ENCODE measurements at places on chromosomes 1 and 21.
A peak's percentile ranks its signal among the peaks of the same experiment; 100 is the strongest.

GRCh38 chr1:23354245-23354644, 10.2 kb upstream of the HNRNPR start:
- no peak for DNase-seq

DNA sequence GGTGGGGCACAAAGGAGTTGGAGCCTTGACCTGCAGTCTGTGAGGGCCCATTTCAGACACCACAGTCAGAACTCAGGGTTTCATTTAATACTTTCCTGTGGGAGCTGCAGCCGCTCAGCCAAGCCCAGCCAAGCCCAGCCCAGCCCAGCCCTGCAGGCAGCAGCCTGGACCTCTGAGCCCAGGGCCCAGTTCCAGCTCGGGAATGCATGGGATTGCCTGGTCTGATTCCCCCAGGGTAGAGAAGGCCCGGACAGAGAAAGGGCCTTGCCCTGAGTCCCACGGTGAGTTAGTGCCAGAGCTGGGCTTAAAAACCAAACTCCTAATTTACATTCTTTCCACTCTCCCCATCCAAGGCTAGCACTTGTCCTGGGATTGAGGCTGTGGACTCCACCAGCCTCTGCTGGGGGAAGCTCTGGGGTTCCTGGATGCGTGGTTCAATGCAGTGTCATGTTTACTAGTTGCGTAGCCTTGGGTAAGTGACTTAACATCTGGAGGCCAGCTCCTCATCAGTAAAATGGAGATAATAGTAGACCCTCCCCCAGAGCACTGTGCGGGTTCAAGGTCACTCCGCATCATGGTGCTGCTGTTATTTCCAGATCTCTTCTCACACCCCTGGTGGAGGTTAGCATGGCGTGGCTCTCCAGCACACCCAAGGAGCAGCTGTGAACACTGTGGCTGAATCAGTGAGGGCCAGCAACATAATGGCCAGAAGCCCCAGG, 29.2 kb upstream of the PKP1 start:
- no peak for DNase-seq

GRCh38 chr1:106755682-106756406, 300.6 kb upstream of the PRMT6 start:
- no peak for DNase-seq

- DNase-seq = peak; percentile 7
These were observed 18.4 kb upstream of the COL6A2 start for GRCh38 chr21:46079352-46080170.

- DNase-seq = no peak
These were observed 2.5 kb upstream of the CERS2 start for GRCh38 chr1:150976879-150977694.

DNA sequence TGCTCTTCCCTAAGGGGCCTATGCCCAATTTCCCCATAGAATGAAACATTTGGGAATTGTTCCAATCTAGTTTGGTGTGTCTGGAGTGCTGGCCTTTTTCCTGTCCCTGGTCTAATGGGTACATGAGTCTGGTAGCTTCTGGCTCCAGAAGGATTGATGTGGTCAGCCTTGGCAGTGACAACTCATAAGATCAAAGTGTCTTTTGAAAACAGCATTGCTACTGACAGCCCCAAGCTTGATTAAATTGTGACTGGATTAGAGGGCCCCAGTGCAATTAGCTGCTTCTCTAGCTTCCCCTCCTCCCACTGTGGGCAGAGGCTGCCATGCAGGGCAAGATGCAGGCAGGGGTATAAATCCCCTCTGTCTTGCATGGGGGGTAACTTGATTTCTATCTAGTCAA, 130.9 kb downstream of the UCK2 start:
- DNase-seq = no peak

DNA sequence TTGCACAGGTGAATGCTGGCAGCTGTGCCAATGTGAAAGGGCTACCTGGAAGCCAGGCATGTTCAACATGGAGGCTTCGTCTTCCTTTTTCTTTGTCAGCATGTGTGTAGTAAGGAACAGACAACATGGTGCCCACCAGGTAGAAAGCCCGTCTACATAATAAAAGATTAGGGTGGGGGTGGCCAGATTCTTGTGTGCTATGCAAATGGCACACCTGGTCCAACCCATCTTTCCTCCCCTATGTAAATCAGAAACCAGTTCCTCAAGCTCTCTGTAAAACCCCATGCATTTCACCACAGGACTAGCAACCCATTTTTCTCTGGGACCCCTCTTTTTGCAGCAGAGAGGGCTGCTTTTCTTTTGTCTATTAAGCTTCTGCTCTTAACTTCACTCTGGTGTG, 72.3 kb upstream of the ZP4 start:
- no peak for DNase-seq

DNA sequence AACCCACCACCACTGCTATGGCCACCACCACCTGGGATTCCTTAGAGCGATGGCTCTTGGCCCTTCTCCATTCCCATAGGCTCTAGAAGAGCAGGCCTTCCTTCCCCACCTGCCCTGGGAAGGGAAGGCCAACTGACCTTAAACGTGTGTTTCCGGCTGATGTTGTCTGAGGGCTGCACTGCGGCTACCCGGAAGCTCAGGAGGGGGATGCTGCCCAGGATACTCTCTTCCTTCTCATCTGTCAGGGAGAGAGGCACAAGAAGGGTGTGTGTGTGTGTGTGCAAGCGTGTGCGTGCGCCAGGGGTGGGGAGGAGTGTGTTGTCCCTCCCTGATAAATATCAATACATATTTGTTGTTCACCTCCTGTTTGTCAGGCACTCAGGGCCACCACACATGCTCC, 51.0 kb upstream of the GOLT1A start:
- DNase-seq = no peak

- no peak for DNase-seq
These were observed 73.7 kb downstream of the TOMM20 start for GRCh38 chr1:235054936-235055335.

GRCh38 chr1:173405281-173405680, 71.9 kb upstream of the PRDX6 start:
- no peak for DNase-seq

DNA sequence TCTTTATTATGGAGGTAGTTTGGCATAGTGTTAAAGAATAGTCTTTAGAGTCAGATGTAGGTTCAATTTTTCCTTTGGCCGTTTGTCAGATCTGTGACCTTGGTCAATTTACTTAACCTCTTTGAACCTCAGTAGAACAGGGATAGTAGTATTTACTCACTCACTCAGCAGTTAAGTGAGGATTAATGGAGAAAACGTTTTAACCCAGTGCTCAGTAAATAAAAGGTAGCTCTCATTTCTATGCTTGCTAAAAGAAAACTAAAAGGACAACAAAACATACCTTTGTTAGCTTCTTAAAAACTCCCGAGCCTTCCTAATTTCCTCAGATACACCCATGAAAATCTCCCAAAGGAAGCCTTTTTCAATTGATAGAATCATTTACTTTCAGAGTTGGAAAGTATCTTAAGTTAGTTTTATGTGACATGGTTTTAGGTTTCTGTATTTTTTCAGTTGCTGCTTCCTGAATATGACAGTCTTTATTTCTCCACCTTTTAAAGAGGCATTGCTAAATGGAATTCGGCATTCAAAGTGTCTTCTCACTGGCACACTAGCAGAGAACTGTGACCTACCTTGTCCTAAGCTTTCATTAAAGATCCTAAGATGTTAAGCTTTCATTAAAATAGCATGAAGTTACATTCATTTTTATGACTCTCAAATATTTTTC, 7.8 kb downstream of the ABCD3 start:
- DNase-seq = no peak

GRCh38 chr1:229947968-229948367, 119.1 kb upstream of the GALNT2 start:
- no peak for DNase-seq

- DNase-seq = no peak
These were observed 16.0 kb downstream of the DIO1 start for GRCh38 chr1:53909946-53910345.

- DNase-seq = no peak
These were observed 2.7 kb downstream of the PDE9A start for GRCh38 chr21:42655796-42656770.

DNA sequence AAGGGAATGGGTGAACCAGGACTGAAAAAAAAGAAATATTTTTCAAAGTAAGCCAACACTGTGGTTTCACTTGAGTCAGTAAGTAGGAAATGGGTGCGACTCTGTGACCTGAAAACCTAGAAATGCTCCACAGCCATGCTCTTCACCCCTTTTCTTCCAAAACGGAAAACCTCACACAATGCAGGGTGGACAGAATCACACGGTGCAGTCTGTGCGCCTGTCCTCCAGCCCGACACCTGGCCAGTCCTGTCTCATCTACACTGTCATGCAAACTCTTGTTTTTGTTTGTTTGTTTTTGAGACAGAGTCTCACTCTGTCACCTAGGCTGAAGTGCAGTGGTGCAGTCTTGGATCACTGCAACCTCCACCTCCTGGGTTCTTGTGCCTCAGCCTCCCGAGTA, 53.3 kb downstream of the B3GALT5 start:
- DNase-seq = no peak

DNA sequence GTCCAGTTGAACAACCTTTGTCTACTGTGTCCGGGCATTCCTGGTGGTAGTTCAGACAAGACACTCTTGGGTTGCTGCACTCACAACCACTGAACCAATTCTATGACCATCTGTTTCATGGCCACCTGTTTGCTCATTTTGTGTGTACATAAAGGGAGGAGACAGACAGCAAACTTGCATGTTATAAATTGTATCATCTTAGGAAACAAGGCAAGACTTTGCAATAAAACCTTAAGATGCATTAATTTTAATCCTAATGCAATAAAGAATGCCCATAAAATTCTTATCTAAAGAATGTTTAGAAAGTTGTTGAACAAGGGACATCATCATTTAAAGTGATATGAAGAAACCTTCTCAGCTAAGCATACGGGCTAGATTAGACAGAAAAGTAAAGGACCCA, 34.8 kb downstream of the ADAM30 start:
- DNase-seq = no peak

GRCh38 chr1:201023517-201023902, at the start of gene KIF21B:
KIF21B (minus strand) TSS chr1:201023714; CDS start chr1:201023383, 331 bp downstream.
- DNase-seq = peak; percentile 82

DNA sequence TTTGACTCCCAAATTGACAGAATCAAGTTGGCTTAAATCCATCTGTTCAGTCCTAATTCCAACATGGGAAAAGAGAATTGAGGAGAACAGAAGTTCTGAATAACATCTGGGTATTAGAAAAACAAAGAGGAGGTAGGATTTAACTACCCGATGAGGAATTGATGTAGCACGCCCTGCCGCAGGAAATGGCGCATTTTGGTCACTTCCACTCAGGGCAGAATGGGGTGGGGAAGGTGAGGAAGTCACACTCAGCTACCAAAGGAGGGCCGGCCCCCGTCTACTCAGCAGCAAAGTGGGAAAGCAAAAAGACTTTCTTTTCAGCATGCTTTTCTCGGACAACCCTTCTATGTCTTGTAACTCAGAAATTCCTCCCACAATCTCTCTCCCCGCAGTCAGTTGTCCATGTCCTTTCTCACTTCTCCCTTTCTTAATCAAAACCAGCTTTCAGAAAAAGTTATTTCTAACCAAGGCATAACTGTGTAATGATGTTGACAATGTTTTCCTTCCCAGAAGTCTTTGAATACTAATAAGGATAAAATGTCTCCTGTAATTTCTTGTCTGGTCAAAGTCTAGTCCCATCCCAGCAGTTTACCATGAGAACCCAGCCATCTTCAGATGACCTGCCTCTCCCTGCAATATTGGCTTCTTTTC, 60.5 kb upstream of the SIPA1L2 start:
- no peak for DNase-seq

DNA sequence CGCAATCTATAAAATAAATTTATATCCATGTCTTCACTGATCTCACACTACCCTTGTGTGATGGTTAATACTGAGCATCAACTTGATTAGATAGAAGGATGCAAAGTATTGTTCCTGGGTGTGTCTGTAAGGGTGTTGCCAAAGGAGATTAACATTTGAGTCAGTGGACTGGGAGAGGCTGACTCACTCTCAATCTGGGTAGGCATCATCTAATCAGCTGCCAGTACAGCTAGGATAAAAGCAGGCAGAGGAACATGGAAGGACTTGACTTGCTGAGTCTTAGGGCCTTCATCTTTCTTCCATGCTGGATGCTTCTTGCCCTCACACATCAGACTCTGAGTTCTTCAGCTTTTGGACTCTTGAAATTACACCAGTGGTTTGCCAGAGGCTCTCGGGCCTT, 615.4 kb downstream of the AGBL4 start:
- DNase-seq = no peak

- DNase-seq = no peak
These were observed 21.1 kb downstream of the CACNA1E start for GRCh38 chr1:181504399-181504842.

DNA sequence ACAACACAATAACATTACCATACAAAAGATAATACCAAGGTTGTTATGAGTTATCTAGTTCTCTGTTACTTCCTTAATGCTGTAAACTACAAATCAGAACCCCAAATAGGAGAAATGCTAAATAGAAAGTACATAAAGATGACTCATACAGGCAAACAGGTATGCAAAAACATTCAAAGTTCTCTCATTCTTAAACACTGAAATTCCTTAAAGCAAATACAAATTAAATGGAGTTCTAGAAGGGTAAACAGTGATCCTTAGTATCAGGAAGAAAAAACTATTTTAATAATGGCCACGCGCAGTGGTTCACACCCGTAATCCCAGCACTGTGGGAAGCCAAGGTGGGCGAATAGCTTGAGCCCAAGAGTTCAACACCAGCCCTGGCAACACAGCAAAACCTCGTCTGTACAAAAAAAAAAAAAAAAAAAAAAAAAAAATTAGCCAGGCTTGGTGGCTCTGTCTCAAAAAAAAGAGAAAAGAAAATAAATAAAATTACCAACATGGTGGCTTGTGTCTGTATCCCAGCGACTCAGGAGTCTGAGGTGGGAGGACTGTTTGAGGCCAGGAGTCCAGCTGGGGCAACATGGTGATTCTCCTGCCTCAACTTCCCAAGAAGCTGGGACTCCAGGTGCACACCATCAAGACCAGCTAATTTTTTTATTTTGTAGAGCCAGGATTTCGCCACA, 17.5 kb downstream of the FBXO42 start:
- DNase-seq = no peak

DNA sequence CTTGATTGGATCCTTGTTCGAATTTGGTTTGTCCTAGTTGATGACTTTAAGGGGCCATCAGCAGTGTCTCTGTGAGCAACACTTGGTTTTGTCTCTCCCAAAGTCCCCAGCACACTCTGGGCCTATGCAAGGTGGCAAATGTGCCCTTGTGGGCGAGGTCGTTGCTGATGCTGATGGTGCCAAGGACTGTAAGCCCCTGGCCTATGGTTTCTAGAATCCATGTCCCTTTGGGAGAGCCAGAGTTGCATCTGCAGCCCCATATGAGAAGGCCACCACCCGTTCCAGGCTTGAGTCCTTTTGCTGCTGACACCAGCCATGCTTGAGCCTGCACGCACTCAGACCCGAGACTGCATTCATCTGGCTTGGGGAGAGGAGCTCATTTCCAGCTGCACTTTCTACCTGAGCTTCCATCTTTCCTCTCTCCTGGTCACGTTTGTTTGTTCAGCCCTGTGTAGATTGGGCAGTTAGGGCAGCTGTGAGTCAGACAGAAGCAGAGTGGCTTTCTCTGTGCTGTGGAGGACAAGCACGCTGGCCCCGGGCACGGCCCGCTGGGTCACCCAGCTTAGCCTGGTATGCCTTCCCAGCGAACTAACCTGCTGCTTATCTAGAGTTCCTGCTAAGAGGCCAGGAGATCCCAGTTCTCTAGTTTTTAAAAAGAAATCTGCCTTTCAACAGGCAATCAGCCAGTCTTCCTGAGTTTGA, 52.1 kb upstream of the CSF3R start:
- DNase-seq = no peak

GRCh38 chr21:40832316-40832715, 14.6 kb downstream of the DSCAM start:
- no peak for DNase-seq
